Occipital lobe (tissue), 3 donors: ENCODE measurements at places on chromosomes 3 and 15.

DNA sequence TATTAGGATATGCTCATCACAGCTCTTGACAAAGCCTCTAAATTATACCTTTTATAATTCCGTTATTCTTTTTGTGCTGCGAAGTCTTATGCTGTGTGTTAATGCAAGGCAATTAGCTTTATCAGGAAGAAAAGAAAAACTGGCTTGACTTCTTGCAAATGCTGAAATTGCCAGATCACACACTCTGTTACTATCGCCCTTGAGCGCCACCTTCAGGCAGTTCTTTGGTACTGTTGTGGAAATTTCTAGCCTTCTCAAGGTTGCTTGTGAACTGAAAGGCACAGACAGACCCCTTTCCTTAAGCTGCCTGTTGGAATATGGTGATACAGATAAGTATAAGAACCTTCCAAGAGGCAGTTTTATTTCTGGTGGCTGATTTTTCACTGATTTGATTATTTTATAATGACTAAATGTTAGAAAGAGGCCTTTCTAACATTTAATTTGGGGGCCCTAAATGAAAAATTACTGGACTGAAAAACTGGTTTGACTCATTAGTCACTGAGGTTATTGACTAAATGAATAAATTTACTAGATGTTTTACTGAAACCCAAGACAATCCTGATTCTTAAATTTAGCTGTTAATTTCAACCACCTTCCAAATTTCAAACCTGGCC, 126.2 kb upstream of the RASGRP1 start:
- peak; percentile 50 for DNase-seq

GRCh38 chr3:168117059-168117458, 21.3 kb upstream of the GOLIM4 start:
- DNase-seq, result no peak

GRCh38 chr3:18208856-18209255, 216.3 kb downstream of the SATB1 start:
- DNase-seq, result no peak

GRCh38 chr3:155070932-155071387, 9.2 kb upstream of the MME start:
- no peak for DNase-seq

- DNase-seq, result no peak
Measured at GRCh38 chr15:66588971-66589370, 23.2 kb upstream of the LCTL start.

GRCh38 chr15:48800811-48801455, 9.9 kb downstream of the CEP152 start:
- no peak for DNase-seq

DNA sequence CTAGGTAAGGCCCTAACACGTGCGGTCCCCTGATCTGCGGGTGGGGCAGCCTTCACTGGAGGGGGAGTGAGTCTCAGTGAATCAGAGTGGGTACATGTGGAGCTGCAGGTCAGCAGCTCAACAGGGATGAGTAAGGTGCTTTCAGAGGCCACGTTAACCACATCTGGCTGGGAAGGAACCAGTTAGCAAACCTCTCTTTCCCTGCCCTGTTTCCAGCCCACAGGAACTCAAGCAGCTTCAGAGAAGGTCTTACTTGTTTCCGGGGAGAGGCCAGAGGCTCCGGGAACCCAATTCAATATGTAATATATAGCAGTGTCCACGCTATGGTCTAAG, 175.3 kb downstream of the XXYLT1 start:
- no peak for DNase-seq

- peak; percentile 25 for DNase-seq
Measured at GRCh38 chr3:170355738-170356595, 1.5 kb upstream of the SKIL start.

GRCh38 chr3:13057282-13058040, 15.8 kb downstream of the IQSEC1 start:
- no peak for DNase-seq

DNA sequence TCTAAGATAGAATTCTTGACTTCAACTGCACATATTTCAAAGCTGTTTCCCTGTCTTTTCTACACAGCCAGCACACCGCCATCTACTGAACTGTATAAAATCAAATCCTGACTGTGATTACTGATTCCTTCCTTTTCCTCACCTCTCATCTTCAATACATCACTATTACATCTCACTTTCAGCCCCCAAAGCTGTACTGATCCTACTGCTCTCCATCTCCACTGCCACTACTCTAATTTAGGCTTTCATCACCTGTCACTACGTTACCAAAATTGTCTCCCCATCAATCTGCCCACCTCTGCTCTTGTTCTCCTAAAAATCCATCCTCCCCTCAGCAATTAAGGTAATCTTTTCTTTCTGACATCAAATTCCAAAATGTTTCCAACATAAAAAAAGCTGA, 4.5 kb upstream of the CCDC39 start:
- DNase-seq, result no peak

DNA sequence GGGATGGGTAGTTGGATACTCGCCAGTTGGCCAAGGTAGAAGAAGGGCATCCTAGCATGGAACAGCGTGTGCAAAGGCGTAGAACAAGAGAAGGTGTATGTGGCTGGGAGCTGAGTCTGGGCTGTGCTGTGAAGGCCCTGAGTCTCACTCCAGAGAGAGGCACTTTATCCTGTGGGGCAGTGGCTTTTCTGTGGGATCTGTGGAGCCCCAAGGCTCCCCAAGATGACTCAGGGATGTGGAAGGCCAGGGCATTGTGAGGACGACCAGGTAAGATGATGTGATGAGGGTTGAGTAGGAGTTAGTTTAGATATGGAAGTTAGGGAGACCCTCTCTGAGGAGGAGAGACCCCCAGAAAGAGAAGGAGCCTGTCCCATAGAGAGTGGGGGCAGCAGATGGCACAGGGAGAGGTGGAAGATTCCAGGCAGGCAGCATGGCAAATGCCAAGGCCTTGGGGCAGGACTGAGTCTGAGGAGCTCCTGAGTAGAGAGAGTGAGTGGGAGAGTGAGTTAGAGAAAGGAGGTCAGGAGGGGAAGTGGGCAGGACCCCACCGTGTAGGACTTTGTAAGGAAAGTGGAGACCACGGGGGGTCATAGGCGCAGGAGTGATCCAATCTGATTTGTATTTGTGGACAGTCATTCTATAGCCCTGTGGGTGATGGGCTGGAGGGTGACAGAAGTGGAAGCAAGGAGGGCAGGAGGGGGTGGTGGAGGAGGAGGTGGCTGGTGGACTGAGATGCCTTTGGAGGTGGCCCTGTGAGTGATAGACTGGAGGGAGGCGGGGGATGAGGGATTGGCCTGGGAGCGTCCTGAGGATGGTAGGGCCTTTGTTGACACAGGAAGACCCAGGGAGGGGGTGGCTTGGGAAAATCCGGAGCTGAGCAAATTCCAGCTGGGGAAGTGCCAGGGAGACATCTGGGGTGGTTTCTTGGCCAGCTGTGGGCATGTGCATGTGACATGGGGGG, 50.3 kb downstream of the FBLN2 start:
- DNase-seq, result no peak

DNA sequence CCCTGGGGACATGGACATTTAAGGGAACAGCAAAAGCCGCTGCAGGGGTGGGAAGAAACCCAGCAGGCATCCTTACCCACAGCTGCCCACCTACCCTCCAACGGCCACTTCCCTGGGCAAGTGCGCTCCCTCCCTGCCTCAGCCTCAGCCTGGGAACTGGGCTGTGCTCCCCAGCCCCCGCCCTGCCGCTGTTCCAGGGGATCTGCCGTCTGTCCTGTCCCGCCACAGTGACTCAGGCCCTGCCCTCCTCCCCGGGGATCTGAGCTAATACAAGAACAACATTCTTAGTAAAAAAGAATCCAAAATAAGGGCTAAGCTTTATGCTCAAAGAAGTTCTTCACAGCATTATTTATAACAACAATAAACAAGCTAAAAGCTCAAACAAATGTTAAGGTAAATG, 7.4 kb upstream of the IQSEC1 start:
- DNase-seq, result no peak

GRCh38 chr3:4398941-4399245, 68.2 kb downstream of the SUMF1 start:
- no peak for DNase-seq

DNA sequence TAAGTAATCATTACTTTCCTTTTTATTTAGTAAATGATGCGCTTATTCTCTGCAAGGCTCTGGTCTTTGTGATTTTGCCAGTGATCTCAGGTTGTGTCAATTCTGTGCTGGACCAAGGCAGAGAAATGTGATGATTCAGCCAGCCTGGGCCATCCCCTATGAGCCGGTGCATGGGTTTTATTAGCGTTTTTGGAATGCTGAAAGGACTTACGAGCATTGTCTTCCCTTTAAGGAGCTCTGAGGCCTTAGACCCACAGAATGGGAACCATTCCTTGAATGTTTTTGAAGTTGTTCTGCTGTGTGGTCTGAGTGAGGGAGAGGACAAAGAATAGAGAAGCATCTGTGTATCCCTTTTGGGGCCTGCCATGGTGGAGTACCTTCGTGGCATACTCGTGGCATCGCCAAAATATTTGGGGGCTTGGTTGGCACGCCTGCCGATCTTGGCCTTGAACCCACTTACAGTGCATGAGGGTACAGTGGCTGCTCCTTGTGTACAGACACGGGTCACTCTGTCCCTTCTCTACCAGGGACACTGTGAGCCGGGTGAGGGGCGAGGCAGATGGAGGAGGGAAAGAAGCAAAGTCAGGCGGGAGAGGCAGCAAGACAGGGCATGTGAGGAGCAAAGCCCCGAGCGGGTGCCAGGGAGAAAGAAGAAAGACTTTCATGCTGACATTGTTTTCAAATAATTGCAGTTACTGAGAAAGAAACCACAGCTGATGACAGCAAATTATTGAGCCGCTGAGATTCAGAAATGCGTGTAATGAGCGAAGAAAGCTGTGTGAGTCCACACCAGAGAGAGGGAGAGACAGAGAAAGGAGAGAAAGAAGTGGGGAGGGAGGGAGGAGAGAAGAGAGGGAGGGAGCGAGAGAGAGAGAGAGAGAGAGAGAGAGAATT, 269.4 kb upstream of the RGMA start:
- no peak for DNase-seq

- no peak for DNase-seq
Measured at GRCh38 chr15:33601461-33601860, 290.7 kb downstream of the RYR3 start.

GRCh38 chr3:39521456-39521855, 54.0 kb downstream of the MOBP start:
- no peak for DNase-seq

- no peak for DNase-seq
Measured at GRCh38 chr15:56838085-56838484, 80.4 kb upstream of the TCF12 start.
